ENCODE measurements at places on chromosomes 5 and 9.

- DNase-seq = no peak
Measured at GRCh38 chr5:39455645-39456044, 30.9 kb upstream of the DAB2 start.

- DNase-seq = no peak
Measured at GRCh38 chr5:34676416-34676815, 20.3 kb downstream of the RAI14 start.

DNA sequence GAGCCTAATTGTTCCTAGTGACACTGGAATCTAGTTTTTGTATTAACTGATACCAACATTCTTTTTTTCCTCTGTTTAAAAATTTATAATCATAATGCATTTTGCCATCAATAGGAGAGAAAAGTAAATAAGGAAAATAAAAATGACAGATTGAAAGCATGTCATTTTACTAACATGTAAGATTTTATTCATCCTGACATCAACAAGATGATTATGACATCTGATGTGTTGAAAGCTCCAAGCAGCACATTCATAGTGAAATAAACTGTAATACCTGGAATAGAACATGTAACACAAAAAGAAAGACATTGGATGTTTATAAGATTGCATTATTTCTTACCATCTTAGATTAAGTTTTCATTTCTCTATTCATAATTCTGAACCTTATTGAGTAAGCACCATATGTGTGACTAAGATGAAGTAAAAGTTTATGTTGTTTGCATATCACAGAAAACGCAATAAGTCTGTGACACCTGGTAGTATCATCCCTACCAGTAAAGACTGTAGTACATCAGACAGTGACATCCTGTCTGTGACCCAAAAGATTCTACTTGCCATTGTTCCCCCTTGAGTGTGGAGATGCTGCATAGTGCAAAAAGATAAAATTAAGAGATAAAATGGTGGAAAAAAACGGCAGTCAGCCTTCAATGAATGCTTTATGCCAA, 225.6 kb downstream of the PCSK5 start:
- DNase-seq = no peak

- DNase-seq = no peak
Measured at GRCh38 chr9:101736717-101737116, 1.7 kb downstream of the GRIN3A start.

GRCh38 chr9:111630182-111630963, 761 bp upstream of the DNAJC25 start:
- DNase-seq = no peak

- DNase-seq = peak; percentile 33
Measured at GRCh38 chr5:672329-673160, 20.6 kb downstream of the TPPP start.

- no peak for DNase-seq
Measured at GRCh38 chr9:134192951-134193731, 28.8 kb upstream of the RNU6ATAC start.

DNA sequence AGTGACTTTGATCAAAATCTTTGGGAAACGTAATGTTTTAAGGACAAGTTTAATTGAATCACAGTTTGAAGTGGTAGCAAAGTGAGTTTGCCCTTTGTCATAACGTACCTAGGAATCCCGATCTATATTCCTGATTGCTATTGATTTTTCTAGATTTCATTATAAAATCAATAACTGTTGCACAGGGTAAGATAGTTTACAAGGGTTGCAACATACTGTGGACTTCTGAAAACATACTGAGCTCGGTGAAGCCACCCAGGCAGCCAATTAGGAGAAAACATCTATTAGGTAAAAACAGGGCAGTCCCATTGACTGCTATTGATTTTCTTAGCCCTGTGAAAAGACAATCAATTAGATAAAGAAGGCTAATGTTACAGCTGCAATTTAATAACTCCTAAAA, 659.9 kb downstream of the ISL1 start:
- no peak for DNase-seq

GRCh38 chr5:79728396-79728795, 38.8 kb downstream of the CMYA5 start:
- no peak for DNase-seq

DNA sequence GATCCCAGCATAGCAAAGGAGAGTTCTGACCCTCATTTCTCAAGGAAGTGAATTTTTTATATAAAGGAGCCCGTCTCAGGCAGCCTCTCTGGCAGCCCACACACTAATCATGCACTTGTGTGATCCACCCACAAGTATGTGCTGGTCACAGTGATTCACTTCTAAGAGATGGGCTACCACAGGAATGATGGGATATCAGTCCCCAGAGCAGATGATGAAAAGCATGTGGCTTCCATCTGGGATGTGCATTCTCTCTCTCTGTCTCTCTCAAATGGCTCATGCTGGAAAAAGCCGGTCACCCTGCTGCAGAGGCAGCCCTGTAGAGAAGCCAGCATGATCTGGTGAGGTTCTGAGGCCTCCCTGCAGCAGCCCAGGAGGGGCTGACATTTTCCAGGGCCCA, 74.2 kb upstream of the ADCY2 start:
- no peak for DNase-seq

- DNase-seq = no peak
Measured at GRCh38 chr9:79711874-79712273, 140.1 kb downstream of the TLE4 start.

GRCh38 chr5:134371834-134372340, 518 bp downstream of the UBE2B start:
- DNase-seq = no peak

DNA sequence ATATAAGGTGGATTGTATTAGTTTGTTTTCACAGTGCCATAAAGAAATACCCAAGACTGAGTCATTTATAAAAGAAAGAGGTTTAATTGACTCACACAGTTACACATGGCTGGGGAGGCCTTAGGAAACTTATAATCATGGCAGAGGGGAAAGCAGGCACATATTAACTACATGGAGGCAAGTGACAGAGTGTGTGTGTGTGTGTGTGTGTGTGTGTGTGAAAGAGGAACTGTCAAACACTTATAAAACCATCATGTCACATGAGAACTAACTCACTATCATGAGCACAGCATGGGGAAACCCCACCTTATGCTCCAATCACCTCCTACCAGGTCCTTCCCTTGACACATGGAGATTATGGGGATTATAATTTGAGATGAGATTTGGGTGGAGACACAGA, 118.6 kb downstream of the SPEF2 start:
- DNase-seq = no peak

- DNase-seq = no peak
Measured at GRCh38 chr9:137647096-137647714, 28.4 kb downstream of the EHMT1 start.

GRCh38 chr5:123451047-123451446, 27.8 kb upstream of the CEP120 start:
- DNase-seq = no peak

GRCh38 chr9:85944672-85945071, 3.7 kb downstream of the NAA35 start:
- no peak for DNase-seq

DNA sequence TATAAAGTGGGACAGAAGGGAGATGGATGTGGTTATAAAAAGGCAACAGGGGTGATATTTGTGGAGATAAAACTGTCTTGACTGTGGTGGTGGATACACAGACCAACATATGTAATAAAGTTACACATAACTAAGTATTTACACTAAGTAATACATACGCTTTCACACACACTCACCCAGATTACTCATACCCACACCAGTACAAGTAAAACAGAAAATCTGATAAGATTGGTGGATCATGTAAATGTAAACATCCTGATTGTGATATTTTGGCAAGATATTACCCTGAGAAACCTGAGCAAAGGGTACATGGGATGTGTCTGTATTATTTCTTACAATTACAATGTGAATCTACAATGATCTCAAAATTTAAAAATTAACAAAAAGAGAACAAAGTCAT, 53.3 kb upstream of the SLIT3 start:
- no peak for DNase-seq

GRCh38 chr5:153866176-153866575, 172.5 kb downstream of the FAM114A2 start:
- no peak for DNase-seq
